Activated T-cell treated with anti-CD3 and anti-CD28 coated beads, Interleukin-2, amount 50 U/mL, for 72 hours (primary cell): ENCODE measurements at places on chromosomes 6 and 20. TPM values are rescaled to one million over a fixed set of nuclear protein-coding genes. Genes with fewer than 3 reads are reported as not detected.
A peak's percentile ranks its signal among the peaks of the same experiment; 100 is the strongest.

GRCh38 chr6:160285541-160286105, 27.0 kb upstream of the SLC22A2 start:
- no peak for DNase-seq

DNA sequence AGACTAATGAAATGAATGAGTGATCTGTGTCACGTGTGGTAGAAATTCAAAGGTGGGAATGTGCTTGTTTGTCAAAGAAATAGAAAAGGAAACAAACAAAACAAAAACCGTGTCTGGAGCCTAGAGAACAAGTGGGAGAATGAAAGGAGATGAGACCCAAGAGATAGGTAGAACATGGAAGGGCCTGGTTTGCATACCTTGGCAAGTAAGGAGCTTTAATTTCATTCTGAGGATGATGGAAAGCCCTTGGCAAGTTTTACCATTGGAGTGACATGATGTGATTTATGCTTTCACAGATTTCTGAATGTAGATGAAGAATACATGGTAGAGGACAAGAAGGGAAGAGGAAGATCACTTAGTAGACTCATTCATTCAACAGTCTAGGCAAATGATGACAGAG, 26.8 kb upstream of the PRDM1 start:
- DNase-seq, result no peak

- peak; percentile 48 for DNase-seq
These were observed 421.3 kb downstream of the PREX1 start for GRCh38 chr20:48406498-48406897.

CNBD2 gene
- 10.2 TPM for total RNA-seq

CMTR1 gene
- 86.9 TPM for total RNA-seq

SLC24A3 gene
- not detected for total RNA-seq

DNA sequence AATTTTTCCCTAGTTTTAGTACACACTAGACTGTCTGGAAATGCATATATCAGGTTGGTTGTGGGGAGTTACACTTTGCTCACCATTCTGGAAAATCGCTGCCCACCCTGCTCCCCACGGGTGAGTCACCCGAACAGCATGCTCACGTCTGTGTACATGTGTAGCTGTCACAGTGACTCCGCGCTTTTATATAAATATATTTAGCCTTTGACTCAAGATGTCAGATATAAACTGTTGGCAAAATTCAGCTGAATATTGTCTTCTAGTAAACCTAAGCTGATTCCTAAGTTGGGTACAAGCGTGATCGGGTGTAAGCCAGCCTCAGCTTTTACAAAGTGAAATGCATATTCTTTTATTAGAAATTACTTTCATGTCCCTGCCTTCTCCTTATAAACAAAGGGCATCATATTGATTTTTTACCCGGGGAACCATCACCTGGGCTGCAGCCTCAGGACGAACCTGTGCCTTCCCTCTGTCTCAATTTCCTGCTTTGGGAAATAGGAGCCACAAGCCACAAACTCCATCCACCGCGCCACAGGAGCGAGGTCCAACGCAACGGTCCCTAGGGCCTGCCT, 4.3 kb downstream of the SDCBP2 start:
- no peak for DNase-seq

DNA sequence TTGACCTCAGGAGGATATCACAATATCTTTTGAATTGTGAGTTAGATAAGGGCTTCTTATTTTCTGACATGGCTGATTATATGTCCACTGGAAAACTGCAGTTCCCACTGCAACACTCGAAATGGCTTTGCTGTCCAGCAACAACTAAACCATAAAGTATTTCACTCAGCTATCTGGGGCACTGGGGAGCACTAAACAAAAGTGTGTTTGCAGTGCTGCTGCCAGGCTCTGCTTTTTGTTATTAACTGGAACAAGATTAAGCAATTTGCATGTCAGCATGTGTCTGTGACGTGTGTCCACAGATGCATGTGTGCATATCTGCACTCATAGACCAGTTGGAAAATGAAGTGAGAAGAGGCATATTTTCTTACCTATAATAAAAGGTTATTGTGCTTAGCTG, 107.8 kb upstream of the CCN2 start:
- DNase-seq, result no peak

DNA sequence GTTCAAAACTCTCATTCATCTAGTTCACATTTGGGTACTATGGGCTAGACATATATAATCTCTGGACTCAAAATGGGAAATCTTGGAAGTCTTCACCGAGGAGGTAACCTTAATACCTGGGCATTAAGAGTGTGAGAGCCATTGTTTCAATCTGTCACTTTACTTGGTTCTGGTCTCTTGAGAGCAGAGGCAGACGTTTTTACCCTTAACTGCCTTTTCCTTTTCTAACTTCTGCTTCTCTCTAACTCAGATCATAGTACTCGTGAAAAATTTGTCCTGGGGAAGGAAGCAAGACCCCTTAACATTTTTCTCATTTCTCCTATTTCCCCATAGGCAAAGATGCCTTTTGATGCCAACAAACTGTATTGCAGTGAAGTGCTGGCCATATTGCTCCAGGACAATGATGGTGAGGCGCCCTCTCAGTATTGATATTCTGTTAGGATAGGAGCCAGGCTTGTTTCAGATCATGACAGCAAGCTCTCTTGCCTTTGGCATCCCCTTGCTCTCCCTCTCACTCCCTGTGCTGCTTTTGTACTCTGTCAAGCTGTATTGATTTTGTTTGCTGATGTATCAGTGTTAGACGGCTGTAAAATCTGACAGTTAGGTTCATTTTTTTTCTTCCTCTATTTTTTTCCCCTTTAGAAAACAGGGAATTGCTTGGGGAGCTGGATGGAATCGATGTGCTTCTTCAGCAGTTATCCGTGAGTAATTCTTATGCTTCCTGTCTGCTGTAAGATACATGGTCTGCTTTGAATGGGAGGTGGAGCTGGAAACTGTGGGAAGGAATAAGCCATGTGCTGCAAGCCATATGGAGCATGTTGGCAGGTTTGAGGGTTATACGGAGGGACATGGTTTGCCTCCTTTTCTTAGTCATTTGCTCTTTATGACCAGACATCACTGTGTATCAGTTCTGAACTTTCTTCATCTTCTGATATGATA, 83.5 kb downstream of the CTNNBL1 start:
- DNase-seq, result no peak

TSBP1 gene
- not detected for total RNA-seq

CDH22 gene
- not detected for total RNA-seq

LINC00237 gene
- 0.41 TPM for total RNA-seq

SMPDL3A gene
- total RNA-seq, result 0.35 TPM

DNA sequence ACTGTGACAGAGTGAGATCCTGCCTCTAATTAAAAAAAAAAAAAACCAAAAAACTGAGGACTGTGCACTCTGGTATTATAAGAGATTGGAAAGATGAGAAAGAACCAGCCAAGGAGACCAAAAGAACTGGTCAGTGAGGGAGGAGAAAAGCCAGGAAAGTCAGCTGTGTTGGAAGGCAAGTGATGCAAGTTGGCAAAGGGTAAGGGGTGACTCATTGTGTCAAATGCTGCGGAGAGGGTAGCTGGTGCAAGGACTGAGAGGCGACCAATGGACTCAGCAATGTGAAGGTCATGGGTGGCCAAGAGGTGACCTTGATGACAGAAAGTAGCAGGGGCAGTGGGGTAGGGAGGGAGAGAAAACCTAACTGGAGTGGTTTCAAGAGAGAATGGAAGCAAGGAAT, 27.4 kb upstream of the LRRN4 start:
- DNase-seq, result no peak

DNA sequence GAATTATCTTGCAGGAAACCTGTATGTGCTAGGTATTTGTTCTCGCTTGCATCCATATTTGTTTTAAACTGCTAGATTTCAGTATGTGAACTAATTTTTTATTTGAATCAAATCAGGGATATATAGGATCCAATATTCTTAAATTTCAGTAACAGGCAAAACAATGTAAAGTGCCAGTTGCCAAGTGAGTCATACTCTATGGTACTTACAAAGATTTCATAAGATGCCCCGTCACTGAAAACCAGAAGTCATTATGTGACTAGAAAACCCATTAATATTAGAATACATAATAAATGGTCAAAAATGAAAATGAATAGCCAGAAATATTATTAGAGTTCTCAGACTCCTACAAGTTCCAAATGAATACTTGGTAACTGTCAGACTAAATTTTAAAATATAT, 481.2 kb downstream of the TFAP2A start:
- DNase-seq, result no peak

SH3BGRL2 gene
- total RNA-seq, result 0.62 TPM

FKBP1C gene
- total RNA-seq, result 4.3 TPM

DNA sequence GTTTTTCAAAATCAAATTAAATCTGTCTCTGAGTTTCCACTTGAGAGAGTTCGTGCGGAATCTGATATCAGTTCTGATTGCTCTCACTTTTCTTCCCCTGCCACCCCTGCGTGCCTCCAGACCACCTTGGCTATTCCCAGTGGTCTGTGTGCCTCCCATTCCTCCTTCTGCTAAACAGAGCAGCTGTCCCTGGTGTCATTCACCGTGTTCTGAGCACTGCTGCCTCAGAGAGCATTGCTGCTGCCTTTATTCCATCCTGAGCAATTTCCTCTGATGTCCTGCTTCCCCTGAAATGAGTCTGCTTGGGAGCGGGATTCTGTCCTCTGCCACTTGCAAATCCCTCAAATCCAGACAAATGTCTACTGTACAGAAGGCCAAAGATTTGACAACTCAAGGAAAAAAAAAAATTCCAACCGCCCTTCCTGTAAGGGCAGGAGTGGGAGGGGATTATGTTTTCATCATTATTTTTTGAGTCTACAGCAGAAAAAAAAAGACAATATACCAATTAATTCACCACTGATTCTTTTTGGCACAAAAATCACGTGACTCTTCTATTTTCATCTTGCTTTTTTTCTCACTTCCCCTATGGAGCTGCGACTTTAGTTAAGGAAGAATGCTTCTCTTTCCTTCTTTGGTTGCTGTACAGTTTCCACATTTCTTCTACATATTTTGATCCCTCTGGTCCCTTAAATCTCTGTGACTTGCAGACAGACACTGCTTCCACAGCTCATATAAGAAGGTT, 833.0 kb downstream of the EPHA7 start:
- no peak for DNase-seq

- DNase-seq, result no peak
These were observed 52.7 kb downstream of the EBF4 start for GRCh38 chr20:2745060-2745910.

PLCB4 gene
- not detected for total RNA-seq

DNA sequence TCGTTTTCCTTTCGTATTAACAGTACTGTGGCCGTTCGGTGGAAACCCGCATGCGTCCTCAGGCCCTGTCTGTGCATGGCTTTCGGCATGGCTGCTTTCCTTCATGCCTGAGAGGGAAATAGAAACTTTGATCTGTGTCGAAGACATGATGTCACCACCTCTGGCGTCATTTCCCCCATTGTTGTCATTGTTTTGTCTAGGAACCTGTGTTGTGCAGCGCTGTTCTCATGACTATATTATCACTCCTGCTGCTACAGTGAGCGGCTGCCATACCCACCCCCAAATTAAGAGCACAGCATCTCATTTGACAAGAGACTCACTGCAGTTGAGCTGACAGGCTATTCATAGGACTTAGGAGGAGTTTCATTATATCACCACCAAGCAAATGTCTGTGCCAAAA, 172.3 kb downstream of the TMEM242 start:
- no peak for DNase-seq

DNA sequence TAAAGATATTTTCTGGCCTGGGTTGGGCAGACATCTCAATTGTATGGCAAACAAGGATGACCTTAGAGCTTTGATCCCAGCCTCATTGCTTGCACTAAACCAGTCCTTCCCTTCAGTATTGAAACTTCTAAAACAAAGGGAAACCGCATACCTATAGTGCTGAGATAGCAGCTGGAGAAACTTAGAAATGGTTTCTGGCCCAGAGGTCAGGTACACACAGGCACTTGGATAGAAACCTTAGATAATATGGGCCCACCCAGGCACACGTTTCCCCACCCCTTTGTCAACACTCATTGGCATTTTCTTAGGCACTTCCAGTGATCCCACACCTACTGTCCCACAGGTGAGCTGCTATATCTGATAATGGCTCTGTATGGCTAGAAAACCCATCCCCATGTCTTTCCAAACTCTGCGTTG, 22.1 kb downstream of the NRSN1 start:
- DNase-seq, result no peak

GRCh38 chr6:20757761-20758160, 223.5 kb downstream of the CDKAL1 start:
- DNase-seq, result no peak

DNA sequence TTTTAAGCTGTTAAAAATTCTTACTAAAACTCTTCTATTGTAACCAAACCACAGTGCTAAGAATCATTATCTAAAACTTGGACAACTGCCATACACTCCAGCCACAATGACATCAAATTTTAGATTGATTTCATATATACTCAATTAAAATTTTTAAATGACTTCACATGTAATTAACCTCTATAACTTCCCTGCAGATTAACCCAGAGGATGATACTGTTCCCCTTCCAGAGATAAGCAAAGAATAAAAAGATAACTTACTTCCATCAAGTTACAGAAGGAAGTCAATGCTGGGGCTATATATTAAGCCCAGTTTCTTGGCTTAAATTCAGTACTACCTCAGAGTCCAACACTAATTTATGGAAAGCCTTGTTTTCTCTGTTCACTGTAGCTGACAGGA, 71.3 kb downstream of the ARHGAP18 start:
- DNase-seq, result no peak

DNA sequence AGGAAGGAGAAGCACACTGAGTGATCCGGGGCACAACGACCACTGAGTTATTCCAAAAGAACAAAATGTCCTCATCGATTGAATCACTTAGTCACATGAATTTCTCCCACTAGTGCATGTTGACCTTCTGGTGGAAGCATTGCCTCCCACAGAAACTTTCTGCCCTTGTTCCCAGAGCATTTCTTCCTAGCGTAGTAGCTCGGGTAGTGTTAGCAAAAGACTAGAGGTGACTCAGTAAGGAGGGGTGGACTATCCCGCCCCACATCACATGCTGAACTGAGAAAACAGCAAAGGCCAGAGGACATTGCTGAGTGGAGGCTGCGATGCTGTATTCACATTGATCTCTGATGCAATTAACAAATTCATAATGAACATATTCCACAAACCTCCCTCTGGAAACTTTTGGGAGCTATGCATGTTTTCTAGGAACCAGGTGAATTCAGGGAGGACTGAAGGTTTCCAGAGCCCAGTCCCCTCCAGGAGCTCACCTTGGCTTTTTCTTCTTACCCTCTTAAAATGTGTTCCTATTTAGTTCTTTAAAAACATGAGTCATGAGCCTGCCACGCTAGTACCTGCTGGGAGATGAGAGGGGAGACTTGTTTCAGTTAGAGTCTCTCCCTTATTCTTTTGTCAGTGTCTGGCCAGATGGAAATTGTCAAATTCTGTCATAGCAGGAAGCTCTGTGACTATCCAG, 507.9 kb downstream of the CDH26 start:
- DNase-seq, result no peak

- peak; percentile 55 for DNase-seq
These were observed 8.8 kb upstream of the CEP85L start for GRCh38 chr6:118660218-118660569.
